ENCODE measurements at places on chromosomes 1 and 21.

- DNase-seq = no peak
Measured at GRCh38 chr1:172393354-172393753, 27.1 kb upstream of the C1orf105 start.

- DNase-seq = no peak
Measured at GRCh38 chr1:236302941-236303340, 21.2 kb upstream of the ERO1B start.

GRCh38 chr1:15732686-15733081 is 3.4 kb upstream of the SLC25A34 start:
- no peak for DNase-seq

DNA sequence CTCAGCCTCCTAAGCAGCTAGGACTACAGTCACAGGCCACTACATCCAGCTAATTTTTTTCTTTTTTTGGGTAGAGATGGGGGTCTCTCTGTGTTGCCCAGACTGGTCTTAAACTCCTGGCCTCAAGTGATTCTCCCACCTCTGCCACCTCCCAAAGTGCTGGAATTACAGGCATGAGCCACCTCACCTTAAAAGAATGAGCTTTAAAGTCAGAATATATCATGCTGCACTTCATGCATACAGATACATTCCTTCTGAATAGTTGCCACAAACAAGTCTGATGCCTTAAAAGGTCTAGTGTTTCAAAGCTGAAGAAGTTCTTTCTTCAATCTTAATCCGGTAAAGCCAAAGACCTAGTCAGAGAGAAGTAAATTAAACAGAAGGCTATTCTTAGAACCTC is 23.8 kb upstream of the CPLANE2 start:
- no peak for DNase-seq

GRCh38 chr1:169240449-169241232 is 127.0 kb downstream of the NME7 start:
- DNase-seq = no peak

- DNase-seq = no peak
Measured at GRCh38 chr1:204830747-204831146, 39.9 kb upstream of the NFASC start.

Data from stimulated activated CD8-positive, alpha-beta memory T cell treated with anti-CD3 and anti-CD28 coated beads, Interleukin-4, amount 100 ng/mL, for 1 hour (primary cell).